WTC11 (cell line): ENCODE measurements at places on chromosomes 6 and 20. TPM values are rescaled to one million over a fixed set of nuclear protein-coding genes. Genes with fewer than 3 reads are reported as not detected.
A peak's percentile ranks its signal among the peaks of the same experiment; 100 is the strongest.

GRCh38 chr6:37004044-37004980 lies 1.1 kb upstream of the FGD2 start:
- DNase-seq, result no peak

ZDHHC14 gene
- 6.6 to 11.6 TPM (median 10.7 TPM) in 3 replicates for total RNA-seq

DNA sequence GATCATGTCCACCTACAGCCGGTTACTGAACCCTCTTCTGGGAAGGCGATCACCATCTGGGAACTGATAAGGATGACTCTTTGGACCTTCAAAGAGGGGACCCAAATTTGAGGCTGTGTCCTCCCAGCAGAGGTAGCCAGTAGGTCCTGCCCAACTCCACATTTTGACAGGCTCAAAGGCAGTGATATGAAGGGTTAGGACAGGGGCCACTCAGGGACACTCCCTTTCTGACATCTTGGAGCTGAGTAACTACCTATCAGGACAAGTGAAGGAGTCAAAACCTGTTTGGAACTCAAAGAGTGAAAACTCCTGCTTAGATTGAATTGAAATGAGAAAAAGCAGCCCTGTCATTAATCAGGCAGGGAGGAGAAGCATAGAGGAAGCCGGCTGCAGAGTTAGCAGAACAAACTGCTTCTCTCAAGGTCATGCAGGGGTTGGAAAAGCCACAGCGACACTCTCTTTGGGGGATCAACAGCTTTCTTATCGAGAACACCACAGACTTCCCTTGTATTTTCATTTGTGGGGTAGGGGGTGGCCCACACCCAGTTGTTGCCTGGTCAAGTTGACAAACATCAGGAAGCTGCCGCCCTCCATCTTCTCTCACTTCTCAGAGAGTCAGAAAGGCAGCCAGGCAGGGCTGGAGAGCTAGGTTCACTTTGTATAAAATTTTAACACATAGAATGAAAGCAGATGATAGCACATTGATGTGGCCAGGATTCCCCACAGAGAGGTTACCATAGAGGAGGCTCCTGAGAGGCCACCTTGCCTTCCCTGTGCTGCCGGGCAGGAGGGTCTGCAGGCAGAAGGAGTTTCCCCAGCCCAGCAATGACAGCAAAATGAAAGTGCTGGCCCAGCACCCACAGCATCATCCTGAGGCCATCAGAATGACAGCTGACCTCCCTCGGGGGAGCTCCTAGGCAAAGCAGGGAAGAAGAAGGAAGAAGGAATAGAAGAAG lies 47.6 kb downstream of the AGPAT4 start:
- no peak for DNase-seq

FAM162B gene
- 1.6 to 3.0 TPM (median 1.6 TPM) in 3 replicates for total RNA-seq

GRCh38 chr20:10786678-10787077 lies 112.9 kb upstream of the JAG1 start:
- no peak for DNase-seq

EBF4 gene
- total RNA-seq, result 2.7 to 5.0 TPM (median 3.2 TPM) in 3 replicates

DNA sequence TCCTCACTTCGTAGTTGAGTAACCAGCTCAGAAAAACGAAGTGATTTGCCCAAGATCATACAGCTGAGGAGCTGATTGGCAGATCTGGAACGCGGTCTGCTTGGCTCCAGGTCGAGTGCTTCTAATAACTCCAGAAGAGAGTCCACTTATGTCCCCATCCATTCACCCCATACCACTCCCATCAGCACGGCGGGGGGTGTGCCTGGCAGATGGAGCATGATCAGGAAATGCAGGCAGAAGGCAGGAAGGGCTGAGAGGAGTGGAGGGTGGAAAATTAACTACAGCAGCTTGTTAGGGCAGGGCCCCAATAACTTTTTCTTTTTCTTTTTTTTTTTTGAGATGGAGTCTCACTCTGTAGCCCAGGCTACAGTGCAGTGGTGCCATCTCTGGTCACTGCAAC lies 15.0 kb downstream of the FITM2 start:
- DNase-seq, result peak; percentile 31

GRCh38 chr20:49973981-49974380 lies 8.8 kb upstream of the SNAI1 start:
- no peak for DNase-seq
